ENCODE measurements at places on chromosomes 6 and 20.

- DNase-seq = peak; percentile 13
Measured at GRCh38 chr6:2478200-2478599, 232.8 kb upstream of the GMDS start.

GRCh38 chr20:4233520-4233919 lies 218.2 kb upstream of the RNF24 start:
- DNase-seq = no peak

- no peak for DNase-seq
Measured at GRCh38 chr6:145728444-145729385, 6.6 kb downstream of the EPM2A start.

- peak; percentile 77 for DNase-seq
Measured at GRCh38 chr6:23340271-23340670, 770.9 kb downstream of the HDGFL1 start.

GRCh38 chr6:115882174-115882573 lies 178.5 kb downstream of the FRK start:
- DNase-seq = peak; percentile 40

- no peak for DNase-seq
Measured at GRCh38 chr6:69789578-69789977, 7.2 kb downstream of the LMBRD1 start.

- DNase-seq = peak; percentile 40
Measured at GRCh38 chr6:149028767-149029405, 282.1 kb downstream of the UST start.

- DNase-seq = no peak
Measured at GRCh38 chr20:60202046-60202445, 243.8 kb downstream of the CDH26 start.

- DNase-seq = no peak
Measured at GRCh38 chr20:13947719-13948118, 42.7 kb downstream of the SEL1L2 start.

DNA sequence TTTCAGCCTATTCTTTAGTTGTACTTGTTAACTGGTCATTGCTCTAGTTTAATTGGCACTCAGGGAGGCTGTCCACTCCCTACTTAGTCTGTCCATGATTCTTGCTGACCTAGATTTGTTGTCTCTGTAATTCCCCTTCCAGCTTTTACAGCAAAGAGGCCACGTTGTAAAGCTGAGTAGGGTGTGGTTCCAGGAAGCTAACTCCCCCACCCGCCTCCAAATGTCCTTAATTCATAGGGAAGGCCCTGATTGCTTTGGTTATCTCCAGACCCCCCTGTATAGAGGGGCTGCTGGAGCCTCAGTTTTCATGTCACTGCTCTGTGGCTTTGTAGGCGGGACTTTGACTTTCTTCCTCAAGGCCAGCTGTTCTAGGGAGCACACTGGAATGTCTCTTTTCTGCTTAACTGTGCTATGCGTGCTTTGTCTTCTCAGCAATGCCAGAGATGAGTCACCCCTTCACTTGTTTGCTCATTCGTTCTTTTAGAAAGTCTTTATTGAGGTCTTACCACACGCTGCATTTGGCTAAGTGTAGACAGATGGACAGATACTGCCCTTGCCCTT lies 175.1 kb upstream of the JAG1 start:
- DNase-seq = no peak

GRCh38 chr6:143676437-143677045 lies 1.2 kb upstream of the PHACTR2 start:
- DNase-seq = no peak

GRCh38 chr20:7891705-7892104 lies 48.6 kb downstream of the HAO1 start:
- no peak for DNase-seq

DNA sequence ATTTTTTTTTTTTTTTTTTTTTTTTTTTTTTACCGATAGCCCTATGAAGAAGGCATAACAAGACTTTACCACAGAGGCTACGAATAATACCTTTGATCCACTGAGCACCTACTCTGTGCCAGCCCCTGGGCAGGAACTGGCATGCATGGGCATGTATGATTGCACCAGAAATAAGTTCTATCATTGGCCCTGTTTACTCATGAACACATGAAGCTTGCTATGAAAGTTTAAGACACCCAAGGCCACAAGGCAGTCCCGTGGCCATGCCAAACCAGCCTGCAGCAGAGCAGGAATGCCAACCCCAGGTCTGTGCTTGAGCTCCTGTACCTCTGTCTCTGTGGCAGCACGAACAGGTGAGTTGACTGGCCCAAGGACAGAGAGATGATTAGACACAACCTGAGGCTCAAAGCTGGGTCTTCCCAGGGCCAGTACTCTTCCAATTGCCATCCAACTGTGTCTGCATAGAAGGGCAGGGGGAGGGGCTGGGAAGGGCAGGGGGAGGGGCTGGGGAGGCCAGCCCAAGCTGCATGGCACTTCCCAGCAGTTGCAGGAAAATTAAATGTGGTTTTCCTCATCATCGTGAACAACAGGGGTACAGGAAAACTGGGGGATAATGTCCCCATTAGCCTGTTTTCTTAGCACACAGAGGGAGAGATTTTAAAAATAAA lies 63.5 kb downstream of the LRFN2 start:
- DNase-seq = no peak

DNA sequence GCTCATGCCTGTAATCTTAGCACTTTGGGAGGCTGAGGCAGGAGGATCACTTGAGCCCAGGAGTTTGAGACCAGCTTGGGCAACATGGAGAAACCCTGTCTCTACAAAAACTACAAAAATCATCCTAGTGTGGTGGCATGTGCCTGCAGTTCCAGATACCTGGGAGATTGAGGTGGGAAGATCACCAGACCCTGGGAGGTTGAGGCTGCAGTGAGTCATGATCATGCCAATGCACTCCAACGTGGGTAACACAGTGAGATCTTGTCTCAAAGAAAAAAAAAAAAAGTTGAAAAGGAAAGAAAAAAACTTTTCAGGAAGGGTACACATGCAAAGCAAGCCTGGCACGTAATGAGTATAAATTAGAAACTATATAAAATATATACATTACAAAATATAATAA lies 65.8 kb upstream of the FBXO30 start:
- DNase-seq = no peak

- no peak for DNase-seq
Measured at GRCh38 chr20:40966103-40966502, 62.5 kb upstream of the TOP1 start.

DNA sequence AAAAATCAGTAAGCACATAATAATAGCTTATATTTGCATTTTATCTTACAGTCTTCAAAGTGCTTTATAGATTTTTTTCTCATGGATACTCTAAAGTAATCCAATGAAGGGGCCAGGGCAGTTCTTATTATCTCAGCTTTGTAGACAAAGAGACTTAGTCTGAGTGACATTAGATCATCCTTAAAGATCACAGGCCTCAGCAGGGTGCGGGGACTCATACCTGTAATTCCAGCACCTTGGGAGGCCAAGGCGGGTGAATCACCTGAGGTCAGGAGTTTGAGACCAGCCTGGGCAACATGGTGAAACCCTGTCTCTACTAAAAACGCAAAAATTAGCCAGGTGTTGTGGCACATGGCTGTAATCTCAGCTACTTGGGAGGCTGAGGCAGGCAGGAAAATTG lies 14.5 kb downstream of the FERMT1 start:
- no peak for DNase-seq

- no peak for DNase-seq
Measured at GRCh38 chr20:36528875-36529417, 12.4 kb upstream of the MYL9 start.

DNA sequence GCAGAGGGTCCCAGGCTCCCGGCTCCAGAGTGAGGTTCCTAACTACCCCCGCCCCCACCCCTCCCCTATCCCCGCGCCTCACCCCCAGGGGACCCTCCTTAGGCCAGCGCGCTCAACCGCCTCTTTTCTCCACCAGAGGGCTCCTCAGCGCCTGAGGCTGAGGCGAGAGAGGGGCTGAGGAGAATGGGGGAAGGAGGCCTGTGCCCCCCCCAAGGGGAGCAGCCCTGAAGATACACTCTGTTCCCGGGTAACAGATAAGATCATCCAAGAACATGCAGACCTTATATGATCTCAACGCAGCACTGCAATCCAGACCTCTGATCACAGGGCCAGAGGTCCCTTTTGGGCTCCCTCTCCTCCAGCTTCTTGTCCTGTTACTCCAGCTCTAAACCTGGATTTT lies 43.3 kb upstream of the MRPS10 start:
- no peak for DNase-seq

- no peak for DNase-seq
Measured at GRCh38 chr6:157226761-157227160, 96.6 kb downstream of the TMEM242 start.

DNA sequence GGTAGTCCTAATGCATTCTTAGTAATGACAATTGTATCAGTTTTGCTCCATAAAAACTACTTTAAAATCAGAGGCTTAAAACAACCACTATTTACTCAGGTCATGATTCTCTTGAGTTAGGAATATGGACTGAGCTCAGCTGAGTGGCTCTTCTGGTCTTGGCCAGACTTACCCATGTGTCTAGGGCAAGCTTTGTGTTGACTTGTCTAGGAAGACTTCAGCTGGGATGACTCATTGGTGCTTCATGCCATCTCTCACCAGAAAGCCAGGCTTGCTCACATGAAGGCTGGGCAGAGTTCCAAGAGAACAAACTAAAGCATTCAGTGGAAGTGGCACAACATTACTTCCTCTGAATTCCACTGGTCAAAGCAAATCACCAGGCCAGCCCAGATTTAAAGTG lies 155.3 kb downstream of the DHX35 start:
- DNase-seq = peak; percentile 11

DNA sequence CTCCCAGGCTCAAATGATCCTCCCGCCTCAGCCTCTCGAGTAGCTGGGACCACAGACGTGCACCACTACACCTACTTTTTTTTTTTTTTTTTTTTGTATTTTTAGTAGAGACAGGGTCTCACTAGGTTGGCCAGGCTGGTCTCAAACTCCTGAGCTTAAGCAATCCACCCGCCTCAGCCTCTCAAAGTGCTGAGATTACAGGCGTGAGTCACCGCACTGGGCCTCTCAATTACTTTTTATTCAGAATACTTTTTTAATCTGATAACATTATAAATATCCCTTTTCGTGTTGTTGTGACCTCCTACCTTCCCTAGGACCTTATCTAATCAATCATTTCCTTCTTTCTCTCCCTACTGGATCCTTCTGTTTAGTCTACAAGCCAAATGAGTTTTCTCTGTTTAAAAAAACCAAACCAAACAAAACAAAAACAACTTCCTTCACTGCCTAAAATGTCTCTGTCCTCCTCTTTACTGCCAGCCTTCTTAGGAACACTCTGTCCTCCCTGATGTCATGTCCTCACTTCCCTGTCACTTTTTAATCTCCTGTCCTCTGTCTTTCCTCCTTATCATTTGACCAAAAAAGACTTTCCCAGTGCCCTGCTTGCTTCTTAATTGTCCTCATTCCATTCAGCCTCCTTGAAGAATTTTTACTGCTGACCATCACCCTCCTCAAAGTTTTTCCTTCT lies 85.0 kb downstream of the CAP2 start:
- DNase-seq = no peak

GRCh38 chr6:107490566-107491137 lies 735 bp downstream of the SOBP start:
- DNase-seq = no peak

- no peak for DNase-seq
Measured at GRCh38 chr6:112936504-112936903, 589.4 kb downstream of the RFPL4B start.

DNA sequence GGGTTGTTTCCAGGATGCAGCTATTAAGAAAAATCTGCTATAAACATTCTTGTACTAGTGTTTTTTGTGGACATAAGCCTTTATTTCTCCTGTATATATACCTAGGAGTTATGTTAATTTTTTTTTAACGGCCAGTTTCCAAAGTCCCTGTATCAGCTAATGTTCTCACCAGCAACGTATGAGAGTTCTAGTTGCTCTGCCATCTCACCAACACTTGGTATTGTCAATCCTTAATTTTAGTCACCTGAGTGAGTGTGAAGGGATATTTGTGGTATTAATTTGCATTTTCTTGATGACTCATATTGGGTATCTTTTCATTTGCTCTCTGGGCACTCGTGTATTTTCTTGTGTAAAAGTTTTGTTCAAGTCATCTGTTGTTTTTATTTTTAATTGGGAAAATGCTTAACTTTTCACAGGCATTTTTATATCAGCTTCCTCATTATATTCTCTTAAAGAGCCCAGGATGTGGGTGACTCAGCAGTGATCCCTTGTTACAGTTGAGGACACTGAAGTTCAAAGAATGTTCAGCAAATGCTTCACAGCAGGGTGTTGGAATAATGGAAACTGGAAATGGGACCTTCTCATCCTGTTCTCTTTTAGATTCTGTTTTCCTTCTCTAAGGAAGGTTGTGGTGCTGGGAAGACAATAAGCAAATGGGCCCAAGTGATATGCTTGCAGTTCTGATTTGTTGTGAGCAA lies 211.7 kb upstream of the PRND start:
- DNase-seq = no peak

DNA sequence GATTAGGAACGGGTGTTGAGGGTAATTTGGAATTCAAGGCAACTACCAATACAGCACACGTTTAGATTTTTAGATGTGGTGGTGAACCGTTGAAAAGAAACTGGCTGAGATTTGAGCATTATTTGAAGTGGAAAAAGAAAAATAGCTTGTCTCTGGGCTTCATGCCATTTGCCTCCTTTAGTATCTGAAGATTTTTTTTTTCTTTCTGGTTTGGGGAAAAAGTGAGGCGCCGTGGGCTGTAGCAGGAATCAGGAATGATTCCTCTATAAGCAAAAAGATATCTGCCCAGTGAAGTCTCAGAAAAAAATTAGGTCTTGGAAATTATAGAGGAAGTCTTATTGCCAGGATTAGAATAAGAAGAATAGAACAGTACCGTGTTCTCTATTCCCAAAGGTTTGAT lies 88.5 kb downstream of the RPS12 start:
- no peak for DNase-seq

GRCh38 chr20:43840382-43841070 lies 74.1 kb upstream of the TOX2 start:
- no peak for DNase-seq

DNA sequence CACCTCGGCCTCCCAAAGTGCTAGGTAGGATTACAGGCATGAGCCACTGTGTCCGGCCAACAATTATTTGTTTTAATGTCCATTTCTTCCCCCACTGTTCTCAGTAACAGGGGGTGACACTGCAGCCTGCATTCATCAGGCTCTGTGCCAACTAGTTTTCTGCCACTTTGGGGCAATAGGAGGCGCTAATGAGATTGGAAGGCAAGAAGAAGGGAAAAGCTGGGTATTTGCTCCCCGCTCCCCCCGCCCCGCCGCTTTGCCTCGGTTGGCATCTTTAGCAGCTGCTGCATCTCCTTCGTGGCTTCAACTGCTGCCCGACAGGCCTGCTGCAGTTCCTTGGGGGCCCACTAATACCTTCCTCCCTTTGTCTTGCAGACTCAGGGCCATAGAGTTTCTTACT lies 35.0 kb upstream of the MDGA1 start:
- DNase-seq = no peak

DNA sequence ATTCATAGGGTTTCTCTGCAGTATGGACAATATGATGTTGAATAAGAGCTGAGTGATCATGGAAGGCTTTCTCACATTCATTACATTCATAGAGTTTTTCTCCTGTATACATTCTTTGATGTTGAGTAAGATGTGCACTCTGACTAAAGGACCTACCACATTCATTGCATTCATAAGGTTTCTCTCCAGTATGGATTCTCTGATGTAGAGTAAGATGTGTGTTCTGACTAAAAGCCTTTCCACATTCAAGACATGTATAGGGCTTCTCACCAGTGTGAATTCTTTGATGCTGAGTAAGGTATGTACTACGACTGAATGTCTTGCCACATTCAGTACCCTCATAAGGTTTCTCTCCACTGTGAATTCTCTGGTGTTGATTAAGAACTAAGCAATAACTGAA lies 29.3 kb upstream of the ZNF391 start:
- DNase-seq = no peak

- DNase-seq = no peak
Measured at GRCh38 chr20:33668466-33669155, 1.9 kb downstream of the ACTL10 start.

Measured in NCI-H446 treated with DMSO at 0.1 percent for 48 hours (cell line).